ENCODE measurements at places on chromosomes 11 and 22. TPM values are rescaled to one million over a fixed set of nuclear protein-coding genes. Genes with fewer than 3 reads are reported as not detected.

DNA sequence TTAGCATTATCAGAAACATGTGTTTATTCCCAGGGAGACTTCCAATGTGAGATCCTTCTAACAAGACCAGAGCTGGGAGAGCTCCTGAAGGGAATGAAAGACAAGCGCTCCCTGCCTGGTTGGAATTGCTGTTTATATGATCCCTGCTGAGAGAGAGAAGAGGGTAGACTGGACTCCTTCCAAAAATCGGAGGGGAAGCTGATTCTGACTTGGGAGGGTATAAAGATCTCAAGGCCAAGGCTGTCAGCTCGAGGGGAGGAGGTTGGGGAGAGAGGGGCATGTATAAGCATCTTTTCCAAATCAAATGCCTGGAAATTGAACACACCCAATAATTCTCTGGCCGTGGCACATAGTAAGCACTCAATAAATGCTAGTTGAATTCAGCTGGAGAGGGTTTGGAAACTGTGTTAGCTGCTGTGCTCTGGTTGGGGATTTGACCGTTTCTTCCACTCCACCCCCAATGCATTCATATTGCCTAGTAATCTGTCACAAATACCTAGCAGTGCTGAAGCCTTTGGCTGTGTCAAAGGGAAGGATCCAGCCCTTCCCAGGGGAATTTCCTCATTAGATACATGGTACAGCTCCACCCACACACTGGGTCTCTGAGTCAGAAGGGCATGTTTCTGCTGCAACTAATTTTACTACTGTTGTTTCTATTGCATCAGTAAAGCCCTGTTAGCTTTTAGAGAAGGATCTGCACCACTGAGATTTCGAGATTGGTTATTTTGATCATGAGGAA lies 61.5 kb downstream of the CACNG2 start:
- H3K27ac ChIP-seq: no peak overlapping the region
- peaks cover 9% of the 10 kb centered on the region for H3K27me3 ChIP-seq
- no peaks in the 10 kb centered on the region for H3K36me3 ChIP-seq

- no peak overlapping the region for H3K4me3 ChIP-seq
- no peaks in the 10 kb centered on the region for H3K27me3 ChIP-seq
- no peak for DNase-seq
- H3K36me3 ChIP-seq: no peaks in the 10 kb centered on the region
- no peak overlapping the region for H3K27ac ChIP-seq
Measured at GRCh38 chr11:111069066-111069465, 176.5 kb upstream of the POU2AF2 start.

- no peak overlapping the region for H3K27ac ChIP-seq
- no peak for DNase-seq
- H3K27me3 ChIP-seq: no peaks in the 10 kb centered on the region
- H3K36me3 ChIP-seq: peaks cover 8% of the 10 kb centered on the region
- H3K4me3 ChIP-seq: no peak overlapping the region
- peaks cover 7% of the 10 kb centered on the region for H3K4me1 ChIP-seq
Measured at GRCh38 chr11:44229624-44230023, 80.3 kb downstream of the ALX4 start.

LARGE2 gene
- total RNA-seq: not detected

DNA sequence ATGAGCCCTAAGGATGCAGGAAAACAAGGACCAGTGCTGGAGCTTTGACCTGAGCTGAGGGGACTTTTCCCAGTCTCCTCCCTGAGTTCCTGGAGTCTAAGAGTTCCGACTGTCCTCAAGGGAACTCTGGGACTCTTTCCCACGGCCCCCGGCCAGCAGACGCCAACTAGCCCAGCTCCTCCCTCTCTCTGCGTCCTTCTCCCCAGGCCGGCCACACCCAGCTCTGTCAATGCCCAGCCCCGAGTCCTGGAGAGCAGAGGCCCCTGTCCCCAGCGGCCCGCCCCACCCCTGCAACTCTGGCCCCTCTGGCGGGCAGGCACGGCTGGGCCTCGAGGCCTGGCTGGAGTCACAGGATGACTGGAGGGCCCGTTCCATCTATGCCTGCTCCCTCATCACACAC lies 29.8 kb downstream of the NECTIN1 start:
- H3K4me3 ChIP-seq: no peak overlapping the region
- H3K27ac ChIP-seq: no peak overlapping the region
- H3K36me3 ChIP-seq: no peaks in the 10 kb centered on the region
- no peaks in the 10 kb centered on the region for H3K4me1 ChIP-seq

DNA sequence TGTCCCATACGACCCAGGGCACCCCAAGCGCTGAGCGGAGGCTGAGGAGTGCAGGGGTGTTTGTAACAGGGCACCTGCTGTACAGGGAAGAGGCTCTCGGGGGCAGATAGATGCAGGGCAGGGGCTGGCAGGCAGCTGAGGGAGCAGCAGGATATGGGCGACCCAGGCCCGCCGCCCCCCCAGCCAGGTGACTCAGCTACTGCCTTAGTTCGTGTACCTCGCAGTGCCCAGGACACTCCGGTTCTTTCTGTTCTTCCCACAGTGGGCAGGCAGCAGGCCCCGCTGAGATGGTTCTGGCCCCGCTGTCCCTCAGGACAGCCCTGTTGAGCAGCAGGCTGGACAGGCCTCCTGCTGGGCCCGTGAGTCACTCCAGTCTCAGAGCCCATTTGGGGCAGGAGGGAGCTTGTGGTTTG lies 16.2 kb downstream of the PHLDA2 start:
- no peak overlapping the region for H3K27ac ChIP-seq

PVALB gene
- not detected for total RNA-seq

- no peaks in the 10 kb centered on the region for H3K36me3 ChIP-seq
- no peaks in the 10 kb centered on the region for H3K27me3 ChIP-seq
- no peaks in the 10 kb centered on the region for H3K4me1 ChIP-seq
- H3K4me3 ChIP-seq: no peak overlapping the region
- H3K27ac ChIP-seq: no peak overlapping the region
- DNase-seq: no peak
Measured at GRCh38 chr11:26143566-26144290, 188.2 kb upstream of the ANO3 start.

ESAM gene
- total RNA-seq: 0.52 TPM

DNA sequence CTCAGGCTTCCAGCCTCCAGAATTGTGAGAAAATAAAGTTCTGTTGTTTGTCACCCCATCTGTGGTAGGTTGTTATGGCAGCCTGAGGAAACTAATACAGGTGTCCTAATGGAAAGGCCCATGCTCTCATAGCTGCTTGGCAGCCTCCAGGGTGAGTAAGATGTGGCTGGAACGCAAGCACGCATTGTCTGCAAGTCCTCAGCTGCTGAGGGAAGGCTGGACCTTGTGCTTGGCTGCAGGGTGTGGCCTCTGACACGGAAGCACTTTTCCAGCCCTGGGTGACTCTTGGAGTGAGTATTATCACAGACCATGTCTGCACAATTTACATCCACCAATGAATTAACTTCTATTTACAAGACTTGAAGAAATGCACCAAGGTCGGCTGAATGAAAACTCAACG lies 44.4 kb upstream of the BARX2 start:
- H3K27me3 ChIP-seq: no peaks in the 10 kb centered on the region
- H3K27ac ChIP-seq: no peak overlapping the region
- no peak overlapping the region for H3K4me3 ChIP-seq
- H3K36me3 ChIP-seq: no peaks in the 10 kb centered on the region
- no peaks in the 10 kb centered on the region for H3K4me1 ChIP-seq

GRCh38 chr11:63920126-63920938 lies 3.4 kb upstream of the RCOR2 start:
- H3K36me3 ChIP-seq: no peaks in the 10 kb centered on the region
- no peak overlapping the region for H3K4me3 ChIP-seq
- H3K4me1 ChIP-seq: peaks cover 9% of the 10 kb centered on the region
- no peak for DNase-seq
- no peak overlapping the region for H3K27ac ChIP-seq

GRCh38 chr11:12868315-12869073 lies 140.6 kb upstream of the RASSF10 start:
- H3K27me3 ChIP-seq: peaks cover 35% of the 10 kb centered on the region
- H3K4me3 ChIP-seq: no peak overlapping the region
- no peak for DNase-seq
- H3K36me3 ChIP-seq: no peaks in the 10 kb centered on the region
- H3K4me1 ChIP-seq: peaks cover 8% of the 10 kb centered on the region
- H3K27ac ChIP-seq: no peak overlapping the region

PELI3 gene
- 15.3 TPM for total RNA-seq

DNA sequence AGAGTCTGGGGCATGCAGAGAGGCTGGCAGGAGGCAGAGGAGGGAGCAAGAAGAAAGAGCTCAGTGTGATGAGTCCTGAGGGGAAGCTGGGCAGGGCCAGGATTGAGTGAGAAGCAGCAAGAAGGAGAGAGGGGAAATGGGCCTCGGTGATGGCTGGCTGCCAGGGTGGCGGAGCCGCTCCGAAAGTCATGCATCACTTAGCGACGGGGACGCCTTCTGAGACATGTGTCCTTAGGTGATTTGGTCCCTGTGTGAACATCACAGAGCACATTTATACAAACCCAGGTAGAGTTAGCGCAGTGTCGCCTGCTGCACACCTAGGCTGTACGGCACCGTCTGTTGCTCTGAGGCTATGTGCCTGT lies 15.1 kb downstream of the TBC1D22A start:
- H3K4me1 ChIP-seq: peaks cover 56% of the 10 kb centered on the region
- peaks cover 21% of the 10 kb centered on the region for H3K36me3 ChIP-seq
- H3K27me3 ChIP-seq: no peaks in the 10 kb centered on the region
- peak overlapping the region; percentile 78 for H3K4me3 ChIP-seq

- no peak overlapping the region for H3K27ac ChIP-seq
- peaks cover 2% of the 10 kb centered on the region for H3K27me3 ChIP-seq
- H3K4me1 ChIP-seq: no peaks in the 10 kb centered on the region
- DNase-seq: no peak
- no peak overlapping the region for H3K4me3 ChIP-seq
Measured at GRCh38 chr11:118627566-118627965, 20.2 kb downstream of the PHLDB1 start.

GRCh38 chr22:21865041-21865440 lies 2.4 kb downstream of the MAPK1 start:
- peaks cover 62% of the 10 kb centered on the region for H3K4me1 ChIP-seq
- peaks cover 5% of the 10 kb centered on the region for H3K27me3 ChIP-seq
- no peak overlapping the region for H3K27ac ChIP-seq
- peaks cover 15% of the 10 kb centered on the region for H3K36me3 ChIP-seq
